Liver (tissue), 10 donors: ENCODE measurements at places on chromosomes 5 and 9. TPM values are rescaled to one million over a fixed set of nuclear protein-coding genes. Genes with fewer than 3 reads are reported as not detected.

The NXNL2 gene
- not detected for polyA plus RNA-seq

The RAI14 gene
- 10.3 TPM for polyA plus RNA-seq

The SLC25A2 gene
- not detected for polyA plus RNA-seq

The PCDHGB2 gene
- polyA plus RNA-seq, result 0.28 TPM

The TEX53 gene
- polyA plus RNA-seq, result not detected

The TSTD2 gene
- 4.6 TPM for polyA plus RNA-seq

The RIOK2 gene
- polyA plus RNA-seq, result 4.1 TPM

The ZNF454 gene
- polyA plus RNA-seq, result 0.09 TPM

The PCDHB15 gene
- polyA plus RNA-seq, result 0.21 TPM

The ADAMTS19 gene
- polyA plus RNA-seq, result not detected

- DNase-seq, result no peak
These were observed 9.7 kb upstream of the PDCD1LG2 start for GRCh38 chr9:5500441-5501235.

DNA sequence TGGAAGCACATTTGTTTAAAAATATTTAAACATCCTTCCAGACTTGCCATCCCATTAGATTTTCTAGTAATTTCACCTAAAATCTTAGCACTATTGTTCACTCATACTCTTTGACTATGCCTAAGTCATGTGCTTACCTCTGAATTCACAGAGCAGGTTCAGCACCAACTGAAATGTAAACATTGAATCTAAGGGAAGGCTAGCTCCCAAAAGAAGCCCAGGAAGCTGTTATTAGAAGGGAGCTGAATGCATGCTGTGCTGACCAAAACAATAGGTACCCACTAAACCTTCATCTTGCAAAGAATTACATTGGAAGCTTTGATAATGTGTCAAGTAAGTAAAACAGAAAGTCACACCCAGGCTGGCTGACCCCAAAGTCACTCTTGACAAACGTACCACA lies 571.3 kb downstream of the GABRG2 start:
- no peak for DNase-seq

- DNase-seq, result no peak
These were observed 43.8 kb downstream of the PRRC1 start for GRCh38 chr5:127561254-127561653.

DNA sequence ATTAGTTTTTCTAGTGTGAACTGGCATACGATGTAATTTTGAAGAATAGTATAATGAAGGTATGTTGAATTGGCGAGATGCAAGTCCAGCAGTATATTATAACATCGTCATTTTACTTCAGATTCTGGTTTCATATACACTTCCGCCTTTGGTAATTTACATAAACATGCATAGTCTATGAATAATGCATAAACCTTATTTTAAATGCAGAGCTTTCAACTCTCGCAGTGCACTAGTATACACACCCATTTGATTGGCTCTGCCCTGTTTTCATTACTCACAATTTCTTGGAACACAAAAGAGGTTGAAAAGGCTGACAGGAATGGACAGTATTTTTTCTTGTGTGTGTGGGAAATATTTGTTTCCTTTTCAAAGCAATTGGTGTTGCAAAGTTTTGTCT lies 128.9 kb upstream of the CCNH start:
- DNase-seq, result no peak

- DNase-seq, result no peak
These were observed 31.0 kb downstream of the MTREX start for GRCh38 chr5:55338810-55339243.

GRCh38 chr5:127445328-127445727 lies 72.1 kb upstream of the PRRC1 start:
- DNase-seq, result no peak

- no peak for DNase-seq
These were observed 92.6 kb upstream of the LMX1B start for GRCh38 chr9:126521089-126521488.

DNA sequence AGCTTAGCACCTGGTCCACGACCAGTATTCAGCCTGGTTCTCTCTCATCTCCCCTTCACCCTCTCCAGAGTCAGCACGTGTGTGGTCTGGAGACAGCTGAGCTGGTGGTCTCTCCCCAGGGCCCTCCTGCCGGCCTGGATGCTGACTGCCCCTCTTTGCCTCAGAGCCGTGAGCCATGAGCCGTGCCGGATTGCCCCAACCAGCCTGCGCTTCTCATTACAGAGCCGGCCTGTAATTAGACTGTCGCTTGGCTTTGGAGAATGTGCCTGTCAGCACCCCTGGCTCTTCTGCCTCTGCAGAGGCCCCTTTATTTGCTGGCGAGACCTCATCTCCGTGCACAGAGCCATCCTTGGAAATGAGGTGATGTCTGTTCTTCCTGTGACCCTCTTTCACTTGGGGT lies 118.7 kb upstream of the BOD1 start:
- no peak for DNase-seq

GRCh38 chr5:26034813-26035212 lies 1003.6 kb downstream of the CDH9 start:
- DNase-seq, result no peak

- DNase-seq, result no peak
These were observed 205.9 kb downstream of the NSG2 start for GRCh38 chr5:174251305-174252000.

- DNase-seq, result no peak
These were observed 151.9 kb downstream of the SPATA31D1 start for GRCh38 chr9:82140471-82140870.

DNA sequence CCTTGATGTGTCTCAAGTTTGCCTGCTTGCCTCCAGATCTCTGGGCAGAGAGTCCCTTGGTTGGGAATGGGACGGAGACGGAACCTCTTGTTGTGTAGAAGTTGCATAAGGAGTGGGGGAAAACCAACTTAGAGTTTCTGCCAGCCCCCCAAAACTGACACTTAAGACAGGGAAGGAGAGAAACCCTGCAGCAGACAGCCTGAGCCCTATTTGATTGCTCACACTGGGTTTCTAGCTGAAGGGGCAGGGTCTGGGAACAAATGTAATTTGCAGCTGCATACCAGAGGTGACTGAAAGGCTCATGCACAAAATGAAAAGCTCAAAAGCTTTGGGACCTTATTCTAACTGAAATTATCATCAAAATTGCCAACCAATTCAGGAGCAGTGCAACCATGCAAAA lies 254.5 kb downstream of the RASEF start:
- no peak for DNase-seq

DNA sequence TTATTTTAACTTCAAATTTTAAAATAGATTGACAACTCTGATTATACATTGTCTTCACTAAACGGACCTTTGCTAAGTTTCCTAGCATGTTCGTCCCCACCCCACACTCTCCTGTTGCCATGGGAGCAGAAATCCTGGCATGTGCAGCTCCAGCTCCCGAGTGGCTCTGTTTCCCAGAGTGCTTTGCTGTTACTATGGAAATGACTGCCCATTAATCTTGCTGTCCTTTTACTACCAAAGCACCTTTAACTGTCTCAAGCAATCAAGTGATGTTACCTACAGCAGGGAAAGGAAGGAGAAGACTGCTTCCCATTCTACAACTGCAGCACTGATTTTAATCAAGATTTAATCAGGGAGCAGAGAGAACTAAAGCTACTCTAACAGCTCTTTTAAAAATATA lies 212.0 kb upstream of the KIF2A start:
- DNase-seq, result no peak
